ENCODE measurements at places on chromosomes 11 and 22.

- DNase-seq = no peak
Measured at GRCh38 chr22:44336962-44337677, 24.4 kb upstream of the SHISAL1 start.

DNA sequence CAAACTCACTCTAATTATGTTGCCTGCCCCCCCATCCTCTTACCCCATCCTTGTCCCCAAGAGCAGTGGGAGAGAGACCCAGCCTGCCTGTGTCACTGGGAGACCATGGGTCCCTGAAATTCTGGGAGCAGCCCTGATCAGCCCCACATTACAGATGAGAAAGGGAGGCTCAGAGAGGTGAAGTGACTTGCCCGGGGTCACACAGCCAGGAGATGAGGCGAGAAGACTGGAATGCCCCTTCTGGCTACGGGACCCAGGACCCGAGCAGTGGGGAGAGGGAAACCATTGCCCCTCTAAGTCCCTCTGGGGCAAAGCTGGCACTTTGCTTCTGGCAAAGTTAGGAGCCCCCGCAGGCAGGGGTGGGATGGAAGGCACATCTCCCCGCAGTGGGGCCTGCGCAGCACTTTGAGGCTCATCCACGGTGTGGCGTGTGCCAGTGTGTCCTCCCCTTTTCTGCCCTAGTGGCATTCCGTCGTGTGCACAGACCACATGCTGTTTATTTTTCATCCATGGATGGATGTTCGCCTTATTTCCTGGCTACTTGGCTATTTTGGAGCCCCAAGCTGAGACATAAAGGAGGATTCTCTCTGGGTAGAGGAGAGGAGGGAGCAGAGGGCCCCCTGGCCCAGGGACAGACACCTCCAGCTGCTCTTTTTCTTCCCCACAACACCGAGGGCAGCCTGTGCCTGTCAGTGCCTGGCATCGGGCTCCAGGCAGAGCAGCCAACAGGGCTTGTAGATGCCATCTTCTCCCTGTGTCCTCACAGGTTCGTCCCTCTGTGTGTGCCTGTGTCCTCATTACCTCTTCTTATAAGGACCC is 3.7 kb upstream of the FGF3 start:
- DNase-seq = no peak

DNA sequence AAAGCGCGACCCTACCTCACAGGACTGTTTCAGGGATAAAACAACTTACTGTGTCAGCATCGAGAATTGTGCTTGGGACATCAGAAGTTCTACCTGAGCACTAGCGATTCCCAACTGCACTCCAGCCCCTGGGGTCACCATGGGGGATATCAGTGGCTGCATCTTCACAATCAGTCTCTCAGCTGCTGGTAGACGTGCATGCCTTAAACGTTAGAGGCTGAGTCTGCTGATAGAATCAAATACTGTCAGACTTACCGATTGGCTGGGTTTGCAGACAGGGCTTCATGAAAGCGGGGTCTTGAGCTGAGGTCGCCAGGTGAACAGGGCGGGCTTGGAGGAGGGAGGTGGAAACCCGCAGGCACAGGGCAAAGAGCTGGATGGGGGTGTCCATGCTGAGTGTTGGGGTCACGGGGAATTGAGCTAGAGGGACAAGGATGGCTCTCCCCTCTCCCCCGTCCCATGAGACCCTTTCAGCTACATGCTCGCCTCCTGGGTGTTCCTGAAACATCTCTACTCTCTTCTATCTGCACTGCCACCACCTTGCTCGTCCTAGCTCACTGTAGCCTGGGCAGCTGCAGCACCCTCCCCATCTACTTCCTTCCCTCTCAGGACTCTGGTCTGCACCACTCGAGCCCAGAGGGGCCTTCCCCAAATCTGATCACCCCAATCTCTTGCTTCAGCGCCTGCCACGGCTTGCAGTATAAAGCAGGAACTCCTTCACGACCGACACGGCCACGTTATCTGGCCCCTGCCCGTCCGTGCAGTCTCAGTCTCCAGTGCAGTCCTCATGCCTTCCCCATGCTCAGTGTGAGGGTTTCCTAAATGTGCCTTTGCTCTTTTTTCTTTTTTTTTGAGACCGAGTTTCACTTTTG is 43.5 kb downstream of the ST14 start:
- no peak for DNase-seq

GRCh38 chr22:45210991-45211390 is 29.7 kb downstream of the KIAA0930 start:
- no peak for DNase-seq

GRCh38 chr11:28981381-28981780 is 873.2 kb downstream of the METTL15 start:
- DNase-seq = no peak

DNA sequence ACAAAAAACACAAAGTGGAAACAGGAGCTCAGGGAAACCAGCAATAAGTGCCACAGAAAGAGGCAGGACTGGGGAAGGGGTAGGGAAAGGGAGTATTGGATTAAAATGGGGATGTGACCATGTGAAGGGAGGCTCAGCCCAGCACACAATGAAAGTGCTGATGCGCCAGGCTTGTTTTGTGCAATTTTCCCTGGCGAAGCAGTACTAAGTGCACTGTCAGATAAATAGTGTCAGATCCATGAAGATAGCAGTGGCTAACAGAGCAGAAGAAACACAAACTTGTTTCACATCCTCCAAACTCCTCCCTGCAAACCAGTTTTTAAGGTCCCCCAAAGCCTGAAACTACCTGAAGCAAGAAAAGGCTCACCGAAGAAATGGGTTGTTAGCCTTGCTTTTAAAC is 50.7 kb upstream of the RAPSN start:
- no peak for DNase-seq

DNA sequence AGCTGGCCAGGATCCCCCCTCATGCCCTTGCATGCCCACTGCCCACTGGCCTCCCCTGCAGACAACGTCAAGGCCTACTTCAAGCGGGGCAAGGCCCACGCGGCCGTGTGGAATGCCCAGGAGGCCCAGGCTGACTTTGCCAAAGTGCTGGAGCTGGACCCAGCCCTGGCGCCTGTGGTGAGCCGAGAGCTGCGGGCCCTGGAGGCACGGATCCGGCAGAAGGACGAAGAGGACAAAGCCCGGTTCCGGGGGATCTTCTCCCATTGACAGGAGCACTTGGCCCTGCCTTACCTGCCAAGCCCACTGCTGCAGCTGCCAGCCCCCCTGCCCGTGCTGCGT is 7.9 kb downstream of the AIP start:
- no peak for DNase-seq

- no peak for DNase-seq
Measured at GRCh38 chr11:58829786-58830185, 14.7 kb downstream of the GLYATL2 start.

GRCh38 chr11:77181799-77182541 is 53.9 kb downstream of the MYO7A start:
- DNase-seq = no peak
